Stimulated activated CD8-positive, alpha-beta memory T cell treated with anti-CD3 and anti-CD28 coated beads, Interleukin-4, amount 100 ng/mL, for 1 hour (primary cell): ENCODE measurements at places on chromosomes 2 and 18.
A peak's percentile ranks its signal among the peaks of the same experiment; 100 is the strongest.

DNA sequence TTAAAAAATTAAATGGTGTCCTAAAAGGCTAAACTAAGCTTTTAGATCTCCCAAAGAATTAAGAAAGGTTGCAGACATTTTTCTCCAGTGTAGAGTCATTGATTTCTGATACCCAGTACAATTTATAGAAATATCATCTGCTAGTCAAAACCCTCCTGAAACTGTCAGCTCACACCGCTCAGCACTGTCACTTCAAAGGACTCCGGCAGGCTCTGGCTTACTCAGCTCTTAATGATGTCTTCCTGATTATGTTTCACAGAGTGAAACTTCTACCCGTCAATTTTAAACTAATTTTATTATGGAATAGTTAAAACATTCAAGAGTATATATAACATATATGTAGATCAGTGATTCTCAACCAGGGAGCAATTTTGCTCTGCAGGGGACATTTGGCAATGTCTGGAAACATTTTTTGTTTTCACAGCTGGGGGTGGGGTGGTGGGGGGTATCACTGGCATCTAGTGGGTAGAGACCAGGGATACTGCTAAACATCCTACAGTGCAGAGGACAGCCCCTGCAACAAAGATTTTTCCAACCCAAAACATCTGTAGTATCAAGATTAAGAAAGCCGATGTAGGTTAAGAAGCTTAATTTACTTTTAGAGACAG is 31.6 kb downstream of the CDK15 start:
- no peak for DNase-seq

DNA sequence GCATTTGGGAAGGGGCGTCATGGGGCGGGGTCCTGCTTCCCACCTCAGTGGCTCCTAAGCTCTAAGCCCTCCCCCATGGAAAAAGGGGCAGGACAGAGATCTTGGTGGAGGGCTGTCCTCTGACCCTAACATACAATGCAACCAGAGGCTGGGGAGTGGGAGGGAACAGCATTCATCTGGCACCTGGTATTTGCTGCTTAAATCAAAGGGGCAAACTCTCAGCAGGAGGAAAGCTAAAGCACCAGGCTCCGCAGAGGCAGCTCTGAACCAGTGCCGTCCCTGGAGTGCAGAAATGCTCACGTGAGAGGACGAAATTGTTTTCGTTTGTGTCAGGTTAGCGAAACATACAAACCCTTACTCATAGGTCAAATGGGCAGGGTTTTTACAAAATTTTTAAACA is 92.7 kb upstream of the PXDN start:
- DNase-seq = no peak

DNA sequence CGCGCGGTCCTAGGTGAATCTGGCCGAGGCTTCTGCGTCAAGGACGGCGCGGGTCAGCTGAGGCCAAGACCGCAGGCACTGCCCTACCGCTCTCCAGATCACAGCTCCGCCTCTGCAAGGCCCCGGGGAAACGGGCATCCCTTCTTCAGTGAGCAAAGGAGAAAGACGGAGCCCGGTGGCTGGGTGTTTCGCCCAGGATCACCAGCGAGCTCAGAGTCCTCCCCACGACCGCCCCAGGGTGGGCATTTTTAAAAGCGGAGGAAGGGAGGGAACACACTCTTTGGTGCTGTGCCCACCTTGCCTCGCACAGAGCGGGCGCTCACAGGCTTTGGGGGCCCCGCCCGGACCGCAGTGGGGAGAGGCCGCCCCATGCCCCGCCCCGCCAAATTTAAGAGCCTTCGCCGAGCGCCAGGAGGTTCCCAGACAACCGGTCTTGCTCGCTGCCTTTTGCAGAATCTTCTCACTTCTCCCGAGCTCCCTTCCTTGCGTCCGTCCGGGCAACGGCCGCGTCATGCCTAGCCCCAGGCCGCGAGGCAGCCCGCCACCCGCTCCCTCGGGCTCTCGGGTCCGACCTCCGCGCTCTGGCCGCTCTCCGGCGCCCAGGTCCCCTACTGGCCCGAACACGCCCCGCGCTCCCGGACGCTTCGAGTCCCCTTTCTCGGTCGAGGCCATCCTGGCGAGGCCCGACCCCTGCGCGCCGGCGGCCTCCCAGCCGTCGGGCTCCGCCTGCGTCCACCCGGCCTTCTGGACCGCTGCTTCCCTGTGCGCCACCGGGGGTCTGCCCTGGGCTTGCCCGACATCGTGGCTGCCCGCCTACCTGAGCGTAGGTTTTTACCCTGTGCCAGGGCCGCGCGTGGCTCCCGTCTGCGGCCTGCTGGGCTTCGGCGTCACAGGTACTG is at the start of gene NOTO:
Gene NOTO, plus strand, starts transcription at position 419 of the 899 bp plus-strand sequence. Its CDS starts 93 bp downstream, at position 512.
- no peak for DNase-seq

DNA sequence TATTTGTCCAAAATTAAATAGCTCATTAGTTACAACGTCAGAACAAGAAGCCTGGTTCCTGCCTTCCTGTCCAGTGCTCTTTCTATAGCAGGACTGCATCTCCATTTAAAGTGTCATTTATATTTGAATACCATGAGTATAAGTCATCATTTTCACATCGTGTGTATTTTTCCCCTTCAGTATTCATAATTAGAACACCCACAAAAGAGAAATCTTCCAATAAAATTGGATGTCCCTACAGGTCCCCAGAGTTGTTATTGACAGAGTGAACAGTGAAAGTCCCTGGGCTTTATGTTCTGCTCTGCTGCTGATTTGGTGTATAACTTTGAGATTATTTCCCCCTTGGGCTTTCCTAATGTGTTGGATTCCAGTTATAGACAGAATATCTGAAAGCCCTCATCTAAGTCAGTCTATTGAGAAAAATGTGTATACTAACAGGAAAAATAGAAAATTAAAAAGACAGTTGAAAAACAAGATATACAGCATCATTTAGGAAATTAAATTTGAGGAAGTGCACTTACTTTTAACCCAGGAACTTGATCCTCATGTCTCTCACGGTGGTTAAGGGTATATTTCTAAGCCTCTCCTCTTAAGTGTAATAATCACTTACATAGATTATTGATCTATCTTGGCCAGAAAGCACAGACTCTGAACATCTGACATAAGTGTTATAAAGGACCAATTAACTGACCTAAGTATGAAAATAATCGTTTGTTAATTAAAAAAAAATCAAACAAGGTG is 15.2 kb upstream of the REV1 start:
- DNase-seq = no peak

GRCh38 chr2:20363578-20363977 is 12.9 kb upstream of the PUM2 start:
- DNase-seq = no peak

GRCh38 chr18:32907648-32908423 is 135.0 kb upstream of the KLHL14 start:
- no peak for DNase-seq

GRCh38 chr2:183248866-183249567 is 124.8 kb downstream of the NUP35 start:
- no peak for DNase-seq

DNA sequence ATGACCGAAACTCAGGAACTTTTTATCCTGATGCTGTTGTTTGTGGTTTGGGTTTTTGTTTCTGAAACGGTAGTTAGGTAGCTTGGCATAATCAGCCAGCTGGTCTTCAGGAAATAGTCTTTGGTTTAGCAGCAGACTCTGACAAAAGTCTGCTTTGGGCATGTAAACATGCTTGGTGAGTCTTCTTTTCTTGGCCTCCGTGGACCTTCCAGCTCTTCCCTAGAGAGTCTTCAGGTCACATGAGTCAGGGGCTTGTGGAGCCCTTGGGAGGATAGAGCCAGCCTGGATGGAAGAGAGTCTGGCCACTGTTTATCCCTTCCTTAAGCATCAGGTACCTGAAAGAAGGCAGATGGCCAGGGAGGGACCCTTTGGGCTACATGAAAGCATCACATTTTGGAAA is 154.5 kb downstream of the MGAT5 start:
- no peak for DNase-seq

- no peak for DNase-seq
Observed at GRCh38 chr2:141929331-141930252, 201.2 kb downstream of the LRP1B start.

- DNase-seq = no peak
Observed at GRCh38 chr2:203853271-203853670, 14.3 kb upstream of the CTLA4 start.

DNA sequence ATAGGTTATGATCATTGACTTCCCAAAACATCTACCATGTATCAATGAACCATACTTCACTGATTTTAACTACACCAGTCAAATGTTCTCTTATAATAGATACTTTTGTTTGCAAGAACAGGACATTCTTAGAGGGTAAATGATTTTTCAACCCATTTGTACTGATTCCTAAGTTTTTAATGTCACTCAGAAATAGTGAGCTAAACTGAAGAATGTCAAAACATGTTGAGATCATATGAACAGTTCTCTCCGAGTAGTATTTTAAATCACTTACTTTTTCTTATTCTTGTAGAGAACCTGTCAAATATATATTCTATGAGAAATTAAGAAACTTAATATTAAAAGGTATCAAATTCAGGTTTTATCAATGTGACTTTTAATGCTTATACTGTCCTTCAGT is 1362.9 kb upstream of the SLC39A10 start:
- no peak for DNase-seq

DNA sequence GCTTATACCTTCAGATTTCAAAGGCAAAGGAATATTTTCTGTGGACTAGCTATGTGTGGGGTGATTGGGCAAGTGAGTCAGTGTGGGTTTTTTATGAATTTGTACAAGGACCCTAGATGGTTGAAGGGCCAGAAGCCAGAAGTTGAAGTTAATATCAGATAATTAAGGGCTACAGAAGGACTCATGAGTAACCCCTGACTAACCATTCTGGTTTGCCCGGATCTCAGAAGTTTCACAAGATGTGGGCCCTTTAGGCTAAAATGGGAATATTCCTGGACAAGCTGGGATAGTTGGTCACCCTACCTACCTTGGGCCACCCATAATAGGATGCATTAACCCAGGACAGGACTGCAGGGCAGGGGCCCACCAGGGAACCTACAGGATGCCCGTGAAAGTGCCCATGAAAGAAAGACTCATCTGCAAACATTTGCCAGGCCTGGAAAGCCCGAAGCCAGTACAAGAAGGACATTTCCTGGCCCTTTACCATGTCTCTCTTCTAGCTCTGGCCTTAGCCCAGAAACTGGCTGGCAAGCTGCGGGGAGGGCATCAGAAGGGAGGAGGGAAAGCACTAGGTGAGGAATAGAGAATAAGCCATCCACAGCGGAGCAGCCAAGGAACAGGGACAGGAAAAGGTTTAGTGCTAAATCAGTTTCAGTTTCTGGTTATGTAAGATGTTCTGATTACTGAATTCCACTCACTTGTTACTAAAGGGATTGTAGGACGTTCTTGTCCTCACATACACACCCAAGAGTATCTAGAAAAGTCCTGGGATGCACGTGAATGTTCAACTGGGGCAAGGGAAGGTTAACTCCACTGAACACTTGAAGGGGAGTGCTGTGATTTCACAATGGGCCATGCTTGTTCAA is 33.6 kb downstream of the GCG start:
- no peak for DNase-seq

GRCh38 chr2:199509403-199509802 is 51.7 kb upstream of the SATB2 start:
- no peak for DNase-seq

- DNase-seq = no peak
Observed at GRCh38 chr2:54728669-54729120, 5.2 kb downstream of the EML6 start.

DNA sequence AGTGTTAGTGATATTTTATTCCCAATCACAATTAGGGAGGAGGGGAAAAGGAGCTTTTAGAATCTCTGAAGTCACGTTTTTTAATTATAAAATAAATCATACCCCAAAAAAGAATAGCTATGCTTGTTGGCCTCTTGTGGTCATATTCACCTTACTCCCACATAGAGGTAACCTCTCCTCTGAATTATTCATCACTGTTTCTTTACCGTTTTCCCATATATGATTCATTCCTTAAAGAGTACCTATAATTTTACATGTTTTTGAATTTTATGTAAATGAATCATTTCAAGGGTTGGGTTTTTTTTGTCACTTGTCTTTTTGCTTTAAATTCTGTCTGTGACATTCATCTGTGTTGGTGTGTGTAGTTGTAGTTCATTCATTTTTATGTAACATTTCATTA is 110.6 kb upstream of the CD302 start:
- DNase-seq = no peak

GRCh38 chr2:696463-696862 is 19.3 kb upstream of the TMEM18 start:
- DNase-seq = no peak

DNA sequence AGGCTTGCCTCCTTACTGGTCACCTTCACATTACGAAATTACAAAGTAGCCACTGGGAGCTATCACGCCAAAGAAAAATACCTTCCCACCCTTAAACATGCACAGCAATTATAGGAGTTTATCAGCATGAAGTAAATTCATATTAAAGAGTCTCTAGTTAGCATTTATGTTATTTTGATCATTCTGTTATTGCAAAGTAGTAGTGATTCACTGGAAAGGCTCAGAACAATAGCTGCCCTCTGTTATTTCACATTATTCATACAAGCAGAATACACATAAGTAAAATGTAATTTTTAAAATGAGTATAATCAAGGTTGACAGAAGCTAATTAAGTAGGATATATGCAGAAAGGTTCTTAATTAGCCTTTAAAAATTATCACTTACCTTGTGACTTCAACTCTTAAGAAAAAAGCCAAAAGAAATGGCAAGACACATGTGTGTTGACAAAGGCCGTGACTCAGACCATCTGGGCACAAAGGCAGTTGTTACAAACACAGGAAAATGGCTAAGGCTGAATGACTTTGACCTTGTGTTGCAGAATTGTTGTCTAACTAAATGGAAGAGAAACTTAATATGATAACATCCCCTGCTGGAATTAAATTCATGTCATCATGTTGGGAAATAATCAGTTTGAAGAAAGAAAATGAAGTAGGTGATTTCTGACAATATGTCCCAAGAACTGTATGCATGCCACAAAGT is 108.3 kb downstream of the ARL6IP6 start:
- DNase-seq = no peak

- DNase-seq = no peak
Observed at GRCh38 chr2:161119483-161119882, 40.7 kb upstream of the TANK start.

DNA sequence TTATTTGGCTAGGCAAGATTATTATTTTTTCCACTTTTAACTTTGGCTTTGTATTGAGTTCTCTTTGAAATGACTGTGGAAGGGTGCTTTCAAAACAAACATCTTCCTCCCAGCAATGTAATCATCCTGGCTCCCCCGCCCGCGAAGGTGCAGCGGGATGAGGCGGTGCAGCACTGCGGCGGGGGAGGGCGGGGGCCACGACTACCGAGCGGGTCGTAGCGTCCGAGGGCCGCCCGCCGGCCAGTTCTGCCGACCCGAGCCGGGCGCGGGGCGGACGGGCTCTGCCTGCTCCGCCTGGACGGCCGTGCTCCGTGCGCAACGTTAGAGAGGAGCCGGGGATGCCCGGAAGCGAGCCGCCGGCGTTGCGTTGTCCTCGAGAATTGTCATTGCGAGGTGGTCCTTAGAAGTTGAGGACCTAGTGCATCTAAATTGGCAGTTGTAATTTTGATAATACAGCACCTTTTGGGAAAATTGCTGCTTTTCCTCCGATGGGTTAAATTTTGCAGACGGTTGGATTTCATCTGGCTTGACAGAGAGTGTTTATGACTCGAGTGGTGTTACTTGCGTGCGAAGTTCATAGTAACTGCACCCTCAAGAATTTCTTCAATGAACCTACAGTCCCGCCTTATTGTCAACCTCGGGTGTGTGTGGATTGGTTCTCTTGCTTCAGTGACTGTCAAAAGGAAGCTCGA is 1.1 kb downstream of the EPC2 start:
- DNase-seq = peak; percentile 34
